ENCODE measurements at places on chromosomes 7 and 10.

DNA sequence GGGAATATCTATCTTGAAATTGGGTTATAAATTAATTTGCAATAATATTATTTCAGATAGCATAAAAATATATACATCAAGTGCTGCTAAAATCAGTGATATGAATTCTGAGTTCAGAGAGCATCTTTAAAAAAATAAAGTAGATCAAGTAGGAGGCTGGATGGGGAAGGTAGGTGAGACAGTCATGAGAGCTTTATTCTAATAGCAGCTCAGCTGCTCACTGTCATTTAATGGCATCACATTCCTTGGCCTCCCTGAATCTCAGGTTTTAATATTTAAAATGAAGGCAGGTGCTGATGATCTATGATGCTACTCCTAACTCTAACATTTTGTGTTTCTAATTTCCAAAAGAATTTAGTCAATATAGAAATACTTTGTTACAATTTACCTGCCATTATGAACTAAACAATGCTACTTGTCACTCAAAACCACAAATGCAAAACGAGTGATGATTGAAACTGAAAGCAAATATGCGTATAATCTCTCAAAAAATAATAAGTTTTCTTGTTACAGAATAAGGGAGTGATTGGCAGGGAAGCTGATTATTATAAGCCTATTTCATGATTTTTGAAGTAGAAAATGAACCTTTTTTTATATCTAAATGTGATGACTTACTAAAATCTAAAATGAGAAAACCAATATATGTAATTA is 147.6 kb upstream of the CSTF2T start:
- DNase-seq = no peak

DNA sequence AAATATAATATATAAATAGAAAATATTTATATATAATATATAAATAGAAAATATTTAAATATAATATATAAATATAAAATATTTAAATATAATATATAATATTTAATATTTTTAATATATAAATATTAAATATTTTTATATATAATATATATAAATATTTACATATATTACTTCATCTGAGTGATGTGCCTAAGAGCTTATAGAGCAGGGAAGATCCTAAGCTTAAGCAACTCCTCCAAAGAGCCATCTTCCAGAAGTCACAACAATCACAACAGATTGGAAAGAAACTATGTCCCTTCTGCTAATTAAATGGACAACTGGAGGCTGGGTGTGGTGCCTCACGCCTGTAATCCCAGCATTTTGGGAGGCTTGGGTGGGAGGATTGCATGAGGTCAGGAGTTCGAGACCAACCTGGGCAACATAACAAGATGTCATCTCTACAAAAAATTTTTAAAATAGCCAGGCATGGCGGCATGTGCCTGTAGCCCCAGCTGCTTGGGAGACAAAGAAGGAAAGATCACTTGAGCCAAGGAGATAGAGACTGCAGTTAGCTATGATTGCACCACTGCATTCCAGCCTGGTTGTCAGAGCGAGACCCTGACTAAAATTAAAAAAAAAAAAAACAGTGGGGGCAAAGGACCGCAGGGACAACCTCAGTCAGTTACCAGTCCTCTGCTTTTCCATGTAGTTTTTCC is 198.7 kb downstream of the SKIDA1 start:
- no peak for DNase-seq

DNA sequence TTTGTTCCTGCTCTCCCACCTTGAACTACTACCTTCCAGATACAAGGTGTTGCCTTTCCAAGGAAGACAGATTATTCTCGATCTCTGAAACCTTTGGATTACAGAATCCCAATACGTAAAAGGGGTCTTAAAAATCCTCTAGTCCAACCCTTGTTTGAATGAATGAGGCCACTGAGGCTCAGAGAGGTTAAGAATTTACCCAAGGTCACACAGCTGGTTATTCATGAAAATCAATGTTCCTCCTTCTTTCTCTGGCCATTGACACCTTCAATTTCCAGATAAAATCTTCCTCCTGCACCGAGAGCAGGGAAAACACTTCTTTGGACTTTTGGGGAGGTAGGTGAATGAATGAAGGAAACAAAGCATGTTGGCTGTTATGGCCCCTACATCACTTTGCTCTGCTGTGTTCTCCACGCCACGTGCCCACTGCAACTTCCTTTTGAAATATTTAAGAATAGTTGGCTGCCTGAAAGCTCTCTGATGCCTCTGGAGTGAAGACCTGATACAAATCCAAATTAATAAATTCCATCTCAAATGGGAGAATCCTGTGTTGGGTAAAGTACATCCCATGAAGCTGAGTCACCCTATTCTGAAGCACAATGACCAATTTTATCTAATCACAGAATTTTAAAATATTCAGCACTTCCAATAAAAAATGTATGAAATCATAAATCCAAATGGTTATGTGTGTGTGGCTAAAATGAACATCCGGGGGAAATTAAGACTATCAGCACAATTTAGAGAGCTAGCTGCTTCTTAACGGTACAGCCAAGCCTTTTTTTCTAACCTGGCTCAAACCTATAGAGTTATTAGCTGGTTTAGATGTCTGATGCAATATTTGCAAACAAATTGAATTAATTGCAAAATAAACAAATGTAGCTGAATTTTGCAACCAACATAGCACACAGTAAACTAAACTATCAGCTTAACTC is 7.3 kb downstream of the SVIL start:
- no peak for DNase-seq

- no peak for DNase-seq
Observed at GRCh38 chr10:7359954-7360353, 50.9 kb downstream of the SFMBT2 start.

DNA sequence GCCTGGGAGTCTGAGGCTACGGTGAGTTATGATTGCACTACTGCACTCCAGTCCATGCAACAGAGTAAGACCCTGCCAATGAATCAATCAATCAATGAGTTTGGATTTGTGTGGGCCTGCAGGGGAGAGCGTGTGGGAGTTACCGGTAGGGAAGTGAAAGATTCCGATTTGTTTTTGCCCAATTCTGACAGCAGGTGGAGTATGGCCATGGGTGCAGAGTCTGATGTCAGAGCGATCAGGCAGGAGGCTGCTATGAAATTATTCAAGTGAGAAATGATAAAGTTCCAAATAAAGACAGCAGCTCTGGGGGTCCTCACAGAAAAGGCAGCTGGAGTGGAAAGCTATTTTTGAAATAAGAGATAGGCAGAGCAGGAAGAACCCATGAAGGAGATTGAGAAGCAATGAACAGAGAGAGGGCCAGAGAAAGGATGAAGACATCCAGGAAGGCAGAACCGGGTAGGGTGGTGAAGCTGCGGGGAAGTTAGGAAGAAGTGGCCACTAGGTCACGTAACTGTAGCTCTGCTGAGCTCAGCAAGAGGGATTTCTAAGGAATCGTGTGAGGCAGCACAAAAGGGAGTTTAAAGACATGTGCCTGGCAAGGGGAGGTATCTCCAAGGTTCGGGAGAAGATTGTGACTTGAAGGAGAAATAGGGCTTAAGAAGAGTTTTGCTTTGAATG is 93.7 kb upstream of the NMT2 start:
- no peak for DNase-seq

GRCh38 chr7:41162612-41163011 is 540.3 kb downstream of the INHBA start:
- DNase-seq = no peak
